ENCODE measurements at places on chromosomes 3 and 15.

- no peak for DNase-seq
Observed at GRCh38 chr15:85496551-85497171, 116.3 kb downstream of the AKAP13 start.

DNA sequence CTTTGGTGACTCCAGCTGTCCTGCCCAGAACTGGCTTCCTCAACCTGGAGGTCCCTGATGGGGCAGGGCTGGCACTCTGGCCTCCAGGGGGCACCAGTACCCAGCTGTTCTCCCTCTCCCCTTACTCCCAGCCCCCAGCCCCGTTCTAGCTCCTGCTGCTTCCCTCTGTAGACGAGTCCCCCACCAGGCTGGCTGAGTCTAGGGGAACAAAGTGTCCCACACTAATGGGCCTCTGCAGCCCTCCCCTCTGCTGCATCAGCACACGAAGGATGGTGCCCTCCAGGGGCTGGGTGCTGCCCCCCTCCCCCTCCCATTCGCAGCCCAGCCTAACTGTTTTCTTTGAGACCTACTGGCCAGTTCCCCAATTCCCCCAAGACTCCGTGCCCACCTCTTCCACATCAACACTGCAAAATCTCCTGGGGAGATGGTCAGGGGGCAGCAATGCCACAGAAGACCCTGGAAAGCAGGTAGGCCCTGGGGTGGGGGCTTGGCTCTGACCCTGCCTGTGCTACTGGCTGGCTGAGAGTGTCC is 4.2 kb downstream of the RHCG start:
- DNase-seq, result no peak

- DNase-seq, result no peak
Observed at GRCh38 chr3:197686899-197687298, 49.8 kb downstream of the RUBCN start.

DNA sequence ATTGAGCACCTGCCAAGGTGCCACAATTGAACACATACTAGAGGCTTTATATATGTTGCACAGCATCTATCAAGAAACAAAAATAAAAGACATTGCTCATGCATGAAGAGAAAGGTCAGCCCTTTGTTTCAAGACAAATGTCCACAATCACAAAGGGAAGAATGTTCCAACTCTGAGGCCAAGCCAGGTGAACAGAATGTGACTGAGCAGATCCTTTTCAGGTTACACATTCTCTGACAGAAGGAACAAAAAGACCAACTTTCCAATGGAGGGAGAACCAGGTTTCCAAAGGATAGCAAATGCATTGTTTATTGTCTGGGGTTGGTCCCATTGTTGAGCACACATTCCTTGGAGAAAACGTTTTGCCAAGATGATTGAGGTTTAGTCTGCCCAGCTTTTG is 50.2 kb upstream of the FAM174B start:
- DNase-seq, result no peak

DNA sequence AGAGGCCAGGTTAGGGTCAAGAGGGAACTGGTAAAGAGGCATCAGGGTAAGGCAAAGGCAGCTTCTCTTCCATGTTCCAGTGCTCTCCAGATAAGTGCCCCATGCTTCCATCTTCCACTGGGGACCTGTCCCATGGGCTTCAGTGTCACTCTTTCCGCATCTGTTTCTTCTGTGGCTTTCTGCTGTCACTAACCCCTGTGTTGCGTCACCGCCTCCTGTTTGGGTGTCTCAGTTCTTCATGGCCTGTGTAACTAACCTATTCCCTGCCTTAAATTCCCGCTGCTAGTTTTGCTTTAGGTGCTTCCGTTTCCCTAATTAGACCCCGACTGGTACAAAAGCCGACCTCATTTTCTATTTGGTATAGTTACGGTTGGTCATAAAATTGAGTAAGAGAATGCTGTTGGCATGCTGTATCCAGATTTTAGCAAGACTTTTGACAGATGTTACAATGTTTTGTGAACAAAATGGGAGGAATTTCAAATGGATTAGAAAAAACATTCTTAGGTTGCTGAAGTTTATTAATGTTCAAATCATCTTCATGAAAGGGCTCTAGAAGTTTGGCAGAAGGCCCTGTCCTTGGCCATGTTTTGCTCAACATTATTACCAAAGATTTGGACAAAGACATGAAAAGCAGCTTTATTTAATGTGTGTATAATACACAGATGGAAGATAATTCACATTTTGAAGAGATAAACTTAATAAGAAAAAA is 245.3 kb downstream of the BBX start:
- DNase-seq, result no peak

- no peak for DNase-seq
Observed at GRCh38 chr15:73751899-73752805, 999 bp downstream of the INSYN1 start.

DNA sequence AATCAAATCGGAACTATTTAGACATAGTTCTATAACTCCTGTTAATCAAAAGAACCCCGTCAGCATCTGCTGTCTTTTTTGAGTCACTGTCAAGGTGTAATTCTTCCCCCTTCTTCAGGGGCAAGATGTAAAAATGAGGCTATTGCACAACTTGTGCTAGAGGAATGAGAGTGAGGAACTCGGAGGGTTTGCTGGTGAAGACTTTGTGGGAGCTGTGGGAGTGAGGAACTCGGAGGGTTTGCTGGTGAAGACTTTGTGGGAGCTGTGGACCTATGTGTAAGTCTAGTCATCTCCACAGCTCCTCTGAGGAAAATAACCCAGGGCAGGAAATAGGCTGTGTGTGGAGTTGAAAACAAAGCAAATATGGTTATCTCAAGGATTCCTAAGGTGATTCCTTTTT is 2.5 kb upstream of the CERS3 start:
- no peak for DNase-seq

Measured in NCI-H187 (cell line).